ENCODE measurements at places on chromosomes 1 and 21. TPM values are rescaled to one million over a fixed set of nuclear protein-coding genes. Genes with fewer than 3 reads are reported as not detected.
A peak's percentile ranks its signal among the peaks of the same experiment; 100 is the strongest.

DNA sequence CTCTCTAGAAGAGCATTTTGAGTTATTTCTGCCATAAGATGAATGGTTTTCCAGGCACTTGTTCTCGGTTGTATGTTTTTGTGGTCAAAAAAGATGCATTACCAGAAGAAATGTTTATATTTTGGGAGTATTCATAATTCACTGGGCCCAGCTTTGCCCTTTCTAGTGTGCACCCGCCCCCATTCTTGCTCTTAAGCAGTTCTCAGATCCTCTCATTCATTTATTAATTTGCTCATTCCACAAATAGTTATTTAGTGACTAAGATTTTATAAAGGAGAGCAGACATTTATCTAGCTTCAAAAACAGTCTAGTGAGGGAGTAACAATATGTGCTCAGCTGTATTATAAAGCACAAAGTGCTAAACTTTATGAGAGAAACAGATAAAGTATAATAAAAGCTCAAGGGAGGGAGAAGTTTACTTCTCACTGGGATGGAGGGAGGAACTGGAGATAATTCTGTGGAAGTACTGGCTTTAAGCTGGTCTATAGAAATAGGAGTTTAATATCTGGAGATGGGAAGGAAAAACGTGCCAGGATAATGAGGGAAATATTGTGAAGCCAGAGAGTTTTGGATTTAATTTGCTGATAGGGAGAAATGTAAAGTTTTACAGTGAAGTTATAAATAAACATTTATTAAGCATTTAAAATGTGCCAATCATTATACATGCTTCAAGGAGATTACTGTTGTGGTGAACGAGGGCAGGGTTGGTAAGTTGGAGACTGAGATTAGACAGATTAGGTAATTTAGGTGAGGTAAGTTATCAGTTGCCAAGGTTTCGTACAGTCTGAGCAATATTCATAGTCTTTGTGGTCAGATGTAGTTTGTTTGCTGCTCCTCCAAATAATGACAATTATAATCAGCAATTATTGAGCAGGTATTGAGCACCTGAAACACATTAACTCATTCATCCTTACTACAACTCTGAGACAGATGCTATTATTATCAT is 9.1 kb upstream of the MACF1 start:
- DNase-seq = no peak

GRCh38 chr1:16925635-16926490 is 4.1 kb downstream of the CROCC start:
- no peak for DNase-seq

The CFHR5 gene
- total RNA-seq = not detected

GRCh38 chr1:216945538-216946080 is 222.4 kb upstream of the ESRRG start:
- no peak for DNase-seq

DNA sequence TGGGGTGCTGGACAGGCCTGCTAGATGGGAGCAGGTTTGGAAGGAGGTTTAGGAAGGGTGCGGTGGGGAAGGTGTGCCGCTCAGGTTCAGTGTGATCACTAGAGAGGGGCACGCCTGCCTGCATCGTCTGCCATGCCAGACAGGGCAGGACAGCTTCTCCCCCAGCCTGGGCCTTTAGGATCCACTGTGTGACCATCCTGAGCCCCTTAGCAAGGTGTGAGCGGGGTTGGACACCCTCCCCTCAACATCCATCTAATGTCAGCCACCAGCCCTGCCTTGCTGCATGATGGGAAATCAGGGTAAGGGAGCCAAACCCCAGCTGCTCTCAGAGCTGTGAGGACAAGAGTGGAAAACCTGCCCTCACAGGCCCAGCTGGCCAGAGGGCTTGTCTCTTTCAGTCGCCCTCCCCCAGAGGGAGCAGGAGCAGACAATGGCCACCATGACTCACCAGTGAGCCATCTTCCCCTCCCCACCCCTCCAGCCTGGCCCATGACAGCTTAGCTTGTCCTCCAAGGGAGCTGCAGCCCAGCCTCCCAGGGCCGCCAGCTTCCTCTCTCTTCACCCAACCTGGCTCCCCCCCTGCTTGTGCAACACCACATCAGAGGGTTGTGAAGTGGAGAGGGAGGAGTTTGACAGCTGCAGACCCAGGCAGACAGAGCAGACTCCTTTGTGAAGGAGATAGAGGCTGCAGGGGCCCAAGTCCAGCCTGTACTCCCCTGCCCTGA is 37.0 kb downstream of the NUAK2 start:
- peak; percentile 89 for DNase-seq

The MFSD2A gene
- total RNA-seq = 0.32 TPM

GRCh38 chr1:1308756-1309250 is 406 bp downstream of the PUSL1 start:
- no peak for DNase-seq

GRCh38 chr1:1567891-1568291 is 6.8 kb downstream of the SSU72 start:
- DNase-seq = no peak

DNA sequence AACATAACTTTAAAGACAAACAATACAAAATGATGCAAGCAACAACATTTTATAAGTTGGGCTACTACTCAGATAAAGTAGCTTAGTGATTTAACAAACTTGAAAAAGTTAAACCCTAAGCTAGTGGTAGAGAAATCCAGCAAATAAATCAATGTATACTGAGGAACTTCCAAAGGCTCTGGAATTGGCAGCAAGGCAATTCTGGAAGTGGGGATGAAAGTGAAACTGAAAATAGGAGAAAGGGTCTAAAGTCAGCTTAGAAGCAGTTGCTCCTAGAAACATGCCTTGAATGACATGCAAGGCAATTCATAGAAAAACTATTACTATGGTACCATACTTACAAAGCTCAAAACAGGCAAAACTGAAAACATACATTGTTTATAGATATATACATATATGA is 90.0 kb upstream of the CAMK1G start:
- no peak for DNase-seq

- no peak for DNase-seq
These were observed 1.7 kb upstream of the ADAMTS4 start for GRCh38 chr1:161200421-161200991.

The ADCY10 gene
- 1.9 TPM for total RNA-seq

GRCh38 chr1:35115459-35116383 is 36.5 kb downstream of the ZMYM1 start:
- no peak for DNase-seq

DNA sequence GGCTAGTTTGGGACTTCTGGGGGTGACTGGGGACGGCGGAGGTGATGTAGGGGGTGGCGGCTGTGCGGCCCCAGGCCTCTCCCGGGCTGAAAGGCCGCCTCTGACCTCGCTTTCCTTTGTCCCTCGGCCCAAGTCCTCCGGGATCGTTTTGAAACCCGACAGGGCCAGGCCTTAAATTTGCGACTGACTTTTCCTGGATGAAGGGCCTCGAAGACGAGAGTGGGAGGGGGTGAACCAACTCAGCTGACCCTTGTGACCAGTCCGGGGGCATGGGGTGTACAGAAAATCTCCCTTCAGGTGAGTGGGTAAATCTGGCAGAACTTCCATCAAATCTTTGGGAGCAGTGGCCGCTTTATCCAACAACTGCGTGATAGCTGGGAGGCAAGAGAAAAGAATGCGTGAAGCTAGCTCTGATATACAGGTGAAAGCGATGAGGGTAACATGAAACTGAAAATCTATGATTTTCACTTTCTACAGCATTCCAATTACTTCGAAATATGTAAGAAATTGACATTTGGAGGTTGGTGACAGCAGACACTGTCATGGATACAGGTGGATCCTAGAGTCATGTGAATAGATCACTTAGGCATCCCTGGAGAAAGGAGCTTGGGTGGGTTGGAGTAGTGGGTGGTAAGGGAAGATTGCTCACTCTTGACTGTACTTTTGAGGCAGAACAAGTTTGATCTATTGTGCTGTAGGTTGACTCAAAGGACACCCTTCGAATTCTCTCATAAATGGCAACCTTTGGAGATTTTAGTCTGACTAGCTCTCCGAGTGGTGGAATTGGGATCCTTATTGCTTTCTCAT is 885 bp downstream of the AHCYL1 start:
- DNase-seq = no peak

DNA sequence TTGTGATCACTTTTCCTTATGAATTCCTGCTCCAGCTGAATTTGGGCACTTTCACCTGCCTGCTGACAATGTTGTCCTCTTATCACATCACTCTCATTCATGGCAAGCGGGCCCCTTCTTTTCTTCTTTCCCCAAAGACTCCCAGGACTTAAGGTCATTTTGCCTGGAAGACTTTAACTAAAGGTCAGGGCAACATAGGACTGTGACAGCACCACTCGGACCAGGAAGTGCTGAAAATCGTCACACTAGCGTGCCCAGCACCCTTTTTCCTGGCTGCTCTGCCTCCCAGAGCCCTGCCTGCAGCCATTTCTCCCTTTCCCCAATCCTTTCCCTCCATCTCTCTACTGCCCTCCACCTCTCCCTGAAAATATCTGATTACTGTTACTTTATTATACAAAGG is 35.4 kb downstream of the CD34 start:
- no peak for DNase-seq

The CBS gene
- total RNA-seq = 29.5 TPM

- no peak for DNase-seq
These were observed 59.8 kb downstream of the XCL1 start for GRCh38 chr1:168636200-168636599.

GRCh38 chr21:35096959-35097358 is 47.9 kb upstream of the RUNX1 start:
- no peak for DNase-seq

The VTCN1 gene
- not detected for total RNA-seq

GRCh38 chr21:42161401-42161955 is 57.5 kb upstream of the ABCG1 start:
- DNase-seq = no peak

The DCDC2B gene
- total RNA-seq = not detected

DNA sequence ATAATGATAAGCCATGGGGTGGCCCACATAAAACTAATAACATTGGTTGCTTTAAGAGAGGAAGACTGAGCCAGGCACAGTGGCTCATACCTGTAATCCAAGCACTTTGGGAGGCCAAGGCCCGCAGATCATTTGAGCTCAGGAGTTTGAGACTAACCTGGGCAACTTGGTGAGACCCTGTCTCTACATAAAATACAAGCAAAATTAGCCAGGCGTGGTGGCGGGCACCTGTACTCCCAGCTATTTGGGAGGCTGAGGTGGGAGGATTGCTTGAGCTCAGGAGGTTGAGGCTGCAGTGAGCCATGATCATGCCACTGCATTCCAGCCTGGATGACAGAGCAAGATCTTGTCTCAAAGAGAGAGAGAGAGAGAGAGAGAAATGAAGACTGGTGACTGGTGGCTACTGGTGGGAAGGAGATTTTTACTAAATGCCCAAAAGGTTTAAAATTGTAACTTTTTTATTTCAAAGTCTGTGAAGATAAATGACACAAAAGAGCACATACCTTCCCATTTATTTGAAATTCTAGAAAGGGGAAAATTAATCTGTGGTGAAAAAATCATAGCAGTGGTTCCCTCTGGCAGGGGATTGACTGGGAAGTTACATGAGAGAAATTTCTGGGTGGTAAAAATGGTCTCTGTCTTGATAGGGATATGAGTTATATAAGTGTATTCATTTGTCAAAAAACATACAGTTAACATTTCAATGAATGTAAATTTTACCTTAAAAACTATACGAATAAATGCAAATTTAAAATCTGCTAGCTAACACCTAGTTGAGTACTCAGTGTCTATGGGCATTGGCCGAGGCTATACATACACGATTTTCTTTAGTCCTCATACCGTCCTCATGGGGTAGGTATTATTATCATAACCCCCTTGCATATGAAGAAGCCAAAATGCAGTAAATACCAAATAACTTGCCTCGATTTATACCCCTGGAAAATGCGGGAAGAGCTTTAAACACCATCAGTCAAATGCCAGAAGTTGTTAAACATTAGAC is 2.2 kb upstream of the NBPF1 start:
- no peak for DNase-seq

DNA sequence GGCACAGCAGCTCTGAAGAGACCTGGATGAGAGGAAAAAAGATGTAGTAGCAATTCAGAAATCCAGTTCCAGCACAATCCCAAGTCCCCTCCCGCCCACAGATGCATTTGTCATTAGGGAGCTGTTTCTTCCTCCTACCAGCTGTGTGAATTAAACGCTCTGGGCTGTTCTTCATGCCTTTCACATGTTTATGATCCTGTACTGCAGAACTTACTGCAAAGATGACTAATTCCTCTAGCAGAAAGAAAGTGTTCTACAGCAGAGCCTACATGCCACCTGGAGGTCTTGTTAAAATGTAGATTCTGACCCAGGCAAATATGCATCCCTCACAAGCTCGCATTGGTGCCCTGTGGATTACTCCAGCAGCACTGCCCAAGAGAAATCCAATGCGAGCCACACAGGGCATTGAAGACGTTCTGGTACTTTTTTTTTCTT is 6.5 kb downstream of the ENO1 start:
- no peak for DNase-seq

The ENTREP3 gene
- total RNA-seq = 34.5 TPM

- DNase-seq = no peak
These were observed 128.1 kb downstream of the ST6GALNAC3 start for GRCh38 chr1:76202670-76203069.

DNA sequence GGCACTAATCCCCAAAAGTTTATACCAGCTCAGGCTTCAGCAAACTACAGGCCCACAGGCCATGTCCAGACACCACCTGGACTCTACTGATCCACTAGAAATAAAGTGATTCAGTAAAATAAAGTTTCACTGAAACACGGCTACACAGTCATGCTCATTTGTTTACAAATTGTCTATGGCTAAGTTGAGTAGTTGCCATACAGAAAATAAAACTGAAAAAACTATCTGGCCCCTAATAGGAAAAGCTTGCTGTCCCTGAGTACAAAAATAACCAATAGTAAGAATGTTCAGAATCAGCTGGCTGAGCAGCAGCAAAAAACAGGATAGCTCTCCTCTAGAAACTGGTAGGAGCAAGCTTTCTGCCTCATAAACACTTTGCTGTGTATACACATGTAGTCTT is 221.5 kb downstream of the RERE start:
- no peak for DNase-seq

The KHDRBS1 gene
- 120 TPM for total RNA-seq

GRCh38 chr1:55314740-55315139 is 99.6 kb upstream of the USP24 start:
- DNase-seq = no peak

DNA sequence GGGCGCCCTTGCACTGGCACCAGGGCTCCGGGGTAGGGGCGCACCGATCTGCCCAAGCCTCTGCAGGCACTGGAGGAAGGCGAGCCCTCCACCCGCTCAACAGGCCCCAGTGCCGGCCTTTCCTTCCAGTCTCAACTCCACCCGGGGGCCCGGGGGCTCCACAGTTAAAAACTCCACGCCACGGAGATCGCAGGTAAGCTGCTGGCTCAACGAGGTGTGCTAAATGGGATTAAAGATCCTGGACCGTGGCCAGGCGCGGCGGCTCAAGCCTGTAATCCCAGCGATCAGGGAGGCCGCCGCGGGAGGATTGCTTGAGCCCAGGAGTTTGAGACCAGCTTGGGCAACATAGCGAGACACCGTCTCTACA is 536 bp downstream of the HSF2BP start:
- DNase-seq = no peak

DNA sequence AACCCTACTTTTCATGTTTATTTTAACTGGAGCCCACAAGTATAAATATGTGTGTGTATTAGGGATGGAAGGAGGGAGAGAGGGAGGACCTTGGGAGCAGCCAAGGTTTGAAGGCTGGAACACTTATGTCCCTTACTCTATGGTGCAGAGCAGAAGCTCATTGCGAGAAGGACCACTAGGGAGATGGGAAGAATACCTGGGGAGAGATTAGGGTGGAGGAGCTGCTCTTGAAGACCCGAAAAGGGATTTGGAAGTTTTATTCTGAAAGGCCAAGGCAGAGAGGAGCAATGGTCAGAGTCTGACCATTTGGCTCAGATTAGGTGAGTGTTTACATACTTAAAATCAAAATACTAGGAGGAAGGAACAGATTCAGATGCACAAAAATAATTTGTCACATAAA is 8.1 kb downstream of the CD2 start:
- DNase-seq = no peak

GRCh38 chr1:204081164-204081790 is 8.4 kb downstream of the SOX13 start:
- DNase-seq = no peak

Data from ascending aorta (tissue), 2 donors.